ENCODE measurements at places on chromosomes 3 and 15.
A peak's percentile ranks its signal among the peaks of the same experiment; 100 is the strongest.

DNA sequence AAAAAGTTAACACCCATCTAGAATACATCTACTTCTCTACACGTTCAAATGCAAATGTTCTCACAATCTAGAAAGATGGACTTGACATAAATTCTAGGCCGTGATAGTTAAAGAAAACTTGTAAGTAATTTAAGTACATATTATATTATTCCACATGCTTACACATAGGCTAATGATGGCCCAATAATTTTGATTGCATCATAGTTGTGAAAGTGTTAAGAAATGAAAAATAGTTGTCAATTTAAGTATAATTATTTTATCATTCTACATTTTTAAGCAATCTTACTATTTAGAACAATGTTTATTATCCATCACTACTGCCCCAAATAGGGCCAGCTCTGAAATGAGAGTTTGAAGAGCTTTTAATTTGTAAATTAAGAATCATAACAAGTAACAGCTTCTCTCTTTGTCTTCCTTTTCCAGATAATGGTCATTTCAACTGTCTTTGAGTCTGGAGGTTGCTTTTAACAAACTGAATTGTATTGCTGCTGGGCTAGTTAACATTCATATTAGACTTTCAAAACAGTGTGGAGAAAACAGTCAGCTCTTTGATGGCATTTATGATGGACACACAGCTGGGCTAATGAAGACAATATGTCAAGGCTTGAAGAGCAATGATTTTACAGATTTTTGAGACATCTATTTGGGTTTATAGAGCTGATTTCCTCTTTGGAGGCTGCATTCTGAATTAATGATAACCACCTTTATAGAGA is 246.1 kb upstream of the KCNH8 start:
- DNase-seq: no peak

DNA sequence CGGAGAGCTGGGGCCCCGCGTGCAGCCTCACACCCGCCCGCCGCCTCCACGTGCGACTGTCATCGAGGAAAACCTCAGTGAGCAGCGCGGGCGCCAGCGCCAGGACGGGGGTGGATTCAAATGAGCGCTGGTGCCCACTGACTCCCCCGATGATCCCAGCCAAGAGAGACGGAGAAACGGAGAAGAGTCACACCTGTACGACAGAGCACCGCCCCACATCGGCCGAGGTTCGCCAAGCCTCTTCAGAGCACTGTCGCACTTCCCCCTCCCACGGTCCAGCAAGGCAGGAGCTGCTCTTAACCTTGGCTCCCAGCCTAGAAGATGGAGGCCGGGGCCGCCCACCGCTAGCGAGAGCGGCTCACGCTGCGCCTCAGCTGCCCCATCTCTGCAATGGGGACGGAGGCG is 130.9 kb upstream of the IQSEC1 start:
- no peak for DNase-seq

DNA sequence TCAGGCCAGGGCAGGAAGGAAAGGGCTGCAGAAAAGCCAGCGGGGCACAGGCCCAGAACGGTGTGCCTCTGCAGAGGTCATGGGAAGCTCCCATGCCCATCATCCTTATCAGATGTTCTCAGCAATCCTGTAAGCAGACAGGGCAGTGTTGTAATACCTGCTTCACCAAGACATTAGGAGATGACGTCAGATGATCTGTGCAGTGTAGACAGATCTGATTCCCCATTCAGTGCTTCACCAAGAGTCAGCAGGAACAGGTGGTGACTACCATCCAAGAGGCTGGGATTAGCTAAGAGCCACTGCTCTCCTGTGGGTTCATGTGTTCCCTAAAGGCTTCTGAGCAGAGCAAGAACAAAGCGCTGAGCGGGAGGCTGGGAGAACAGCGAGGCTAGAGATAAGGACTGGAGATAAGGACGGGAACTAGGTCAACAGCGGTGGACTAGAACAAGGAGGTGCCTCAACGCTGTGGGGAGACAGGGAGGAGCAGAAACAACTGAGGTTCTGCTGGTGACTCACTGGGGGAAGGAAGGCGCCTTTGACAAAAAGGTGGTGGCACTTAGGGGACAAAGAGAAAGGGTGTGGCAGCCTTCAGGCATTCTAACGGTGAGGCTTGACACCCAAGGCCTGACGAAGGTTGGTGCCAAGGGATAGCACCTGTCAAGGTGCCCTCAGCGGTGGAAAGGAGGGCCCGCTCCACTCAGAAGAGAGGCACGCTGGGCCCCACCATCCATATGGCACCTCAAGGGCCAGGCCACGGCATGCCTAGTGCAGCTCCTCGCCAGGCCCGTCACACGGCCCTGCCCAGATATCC is 28.4 kb downstream of the CCDC12 start:
- peak; percentile 78 for DNase-seq

DNA sequence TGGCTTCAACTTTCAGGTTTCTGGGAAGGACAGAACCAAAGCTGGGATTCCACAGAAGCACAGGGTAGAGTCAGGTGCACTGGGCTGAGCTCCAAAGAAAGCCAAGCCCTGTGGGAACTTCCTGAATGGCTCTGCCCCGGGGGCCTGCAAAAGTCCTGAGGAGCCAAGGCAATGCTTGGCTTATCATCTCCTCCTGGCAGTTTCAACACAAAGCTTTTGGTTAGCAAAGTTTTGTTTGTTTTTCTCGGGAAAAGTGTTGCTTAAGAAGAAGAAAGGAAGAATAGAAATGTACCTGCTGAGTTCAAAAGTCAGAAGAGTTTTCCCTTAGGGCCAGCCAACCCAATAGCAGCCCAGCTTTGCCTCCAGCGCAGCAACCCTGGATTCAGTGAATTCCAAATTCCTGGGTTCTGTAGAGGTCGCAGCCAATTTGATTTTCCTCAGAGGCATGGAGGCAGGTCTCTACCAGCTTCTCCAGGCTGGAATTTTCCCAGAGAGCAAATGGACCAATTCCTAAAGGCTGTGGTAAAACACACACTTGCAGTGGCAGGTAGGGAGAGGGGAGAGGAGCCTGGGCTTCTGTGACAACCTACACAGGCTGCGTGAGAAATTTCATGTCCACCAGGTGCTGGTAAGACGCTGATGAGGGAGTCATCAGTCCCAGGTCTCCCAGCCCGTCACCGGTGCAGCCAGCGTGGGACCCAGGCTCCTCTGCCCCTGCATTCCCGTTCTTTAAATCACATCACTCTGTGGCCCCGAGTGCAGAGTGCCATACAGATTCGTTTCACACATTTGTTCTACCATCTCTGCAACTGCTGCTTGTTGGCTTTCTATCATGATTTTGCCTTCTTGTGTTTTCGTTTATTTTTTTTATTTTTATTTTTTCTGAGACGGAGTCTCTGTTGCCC is 54.3 kb upstream of the SNRPA1 start:
- no peak for DNase-seq

GRCh38 chr15:64740311-64741170 is 34.8 kb downstream of the RBPMS2 start:
- DNase-seq: no peak

DNA sequence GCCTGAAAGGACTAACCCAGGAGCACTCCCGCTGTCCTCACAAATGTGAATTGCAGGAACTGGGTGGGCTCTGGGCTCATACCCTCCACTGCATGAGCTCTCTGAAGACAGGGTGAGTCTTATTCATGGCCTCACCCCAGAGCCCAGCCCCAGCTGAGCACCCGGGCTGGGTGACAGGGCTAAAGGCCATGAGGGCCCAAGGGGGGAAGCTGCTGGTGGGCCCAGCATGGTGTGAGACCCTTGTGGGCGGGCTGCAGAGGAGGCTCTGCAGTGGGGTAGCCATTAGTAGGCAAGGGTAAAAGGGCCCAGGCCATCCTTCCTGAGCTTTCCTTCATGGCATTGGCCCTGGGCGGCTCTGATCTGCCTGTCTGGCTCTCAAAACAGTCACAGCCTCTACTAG is 30.3 kb downstream of the SRPRB start:
- no peak for DNase-seq

- DNase-seq: peak; percentile 19
These were observed 18.4 kb upstream of the KLF13 start for GRCh38 chr15:31308185-31308639.

- no peak for DNase-seq
These were observed 692 bp downstream of the PSMD2 start for GRCh38 chr3:184299488-184300377.

DNA sequence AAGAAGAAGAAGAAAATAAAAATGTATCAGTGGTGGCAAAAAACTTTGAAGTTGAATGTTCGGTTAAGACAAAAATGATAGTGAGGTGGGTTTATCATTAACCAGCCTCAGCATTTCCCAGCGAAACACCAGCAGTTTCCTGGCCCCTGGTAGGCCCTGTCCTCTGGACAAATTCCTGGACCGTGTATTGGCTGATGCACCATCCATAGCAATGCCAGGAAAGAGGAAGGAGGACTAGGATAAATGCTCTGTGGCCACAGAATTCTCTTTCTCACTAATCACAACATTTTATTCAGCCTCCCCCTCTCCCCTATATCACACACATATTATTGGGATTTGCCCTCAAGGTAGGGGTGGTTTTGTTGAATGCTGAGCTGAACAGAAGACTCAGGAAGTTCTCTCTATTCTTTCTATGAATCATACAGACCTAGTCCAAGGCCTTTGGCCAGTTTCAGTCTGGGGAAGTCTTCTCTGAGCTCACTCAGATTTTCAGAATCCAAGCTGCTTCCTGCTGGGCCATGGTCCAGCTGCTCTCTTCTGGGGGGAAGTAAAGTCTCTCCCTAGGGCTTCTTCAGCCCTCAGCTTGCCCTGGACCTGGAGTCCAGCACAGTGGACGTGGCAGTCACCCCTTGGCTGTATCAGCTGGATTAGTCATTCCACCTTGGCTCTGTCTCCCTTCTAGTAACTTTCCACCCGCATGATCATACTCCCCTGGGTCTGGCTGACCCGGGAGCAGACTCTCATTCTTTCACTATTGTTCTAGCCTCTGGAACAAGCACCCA is 27.6 kb downstream of the SLC28A1 start:
- DNase-seq: no peak

DNA sequence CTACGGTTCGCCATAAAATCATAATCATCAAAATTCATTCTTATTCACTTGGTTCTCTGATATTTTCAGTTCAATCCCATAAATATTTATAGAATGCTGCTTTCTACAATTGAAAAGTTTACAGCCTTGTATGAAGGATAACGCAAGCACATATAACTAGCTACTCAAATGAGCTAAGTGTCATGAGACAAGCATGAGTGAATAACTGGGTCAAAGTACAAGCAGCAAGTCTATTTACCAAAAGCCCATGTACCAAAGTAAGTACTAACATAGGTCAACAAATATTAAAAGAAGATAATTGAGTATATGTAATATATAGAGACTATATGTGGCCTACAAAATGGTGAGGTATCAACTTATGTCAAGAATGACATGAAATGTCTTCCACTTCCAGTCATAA is 596.6 kb downstream of the GBE1 start:
- DNase-seq: no peak

GRCh38 chr3:114274929-114275328 is 18.9 kb upstream of the TIGIT start:
- peak; percentile 36 for DNase-seq

- DNase-seq: no peak
These were observed 205.9 kb upstream of the PPP2R3A start for GRCh38 chr3:135759651-135760050.

DNA sequence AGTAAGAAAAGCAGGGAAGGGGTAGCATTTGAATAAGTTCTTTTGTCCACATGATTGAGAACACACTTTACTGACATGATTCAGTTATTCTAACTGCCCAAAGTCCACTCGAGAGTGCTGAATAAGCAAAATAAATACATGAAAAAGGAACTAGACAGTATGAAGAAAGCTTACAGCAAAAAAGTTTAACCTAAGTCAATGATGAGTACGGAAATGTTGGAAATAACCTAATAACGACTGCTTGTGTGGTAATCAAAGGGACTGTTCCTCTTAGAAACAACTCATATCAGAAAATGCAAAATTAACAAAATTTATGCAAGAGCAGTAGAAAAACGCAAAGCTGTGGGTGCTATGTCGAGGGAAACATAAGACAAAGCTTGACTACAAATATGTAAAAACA is 36.6 kb downstream of the DMXL2 start:
- no peak for DNase-seq

DNA sequence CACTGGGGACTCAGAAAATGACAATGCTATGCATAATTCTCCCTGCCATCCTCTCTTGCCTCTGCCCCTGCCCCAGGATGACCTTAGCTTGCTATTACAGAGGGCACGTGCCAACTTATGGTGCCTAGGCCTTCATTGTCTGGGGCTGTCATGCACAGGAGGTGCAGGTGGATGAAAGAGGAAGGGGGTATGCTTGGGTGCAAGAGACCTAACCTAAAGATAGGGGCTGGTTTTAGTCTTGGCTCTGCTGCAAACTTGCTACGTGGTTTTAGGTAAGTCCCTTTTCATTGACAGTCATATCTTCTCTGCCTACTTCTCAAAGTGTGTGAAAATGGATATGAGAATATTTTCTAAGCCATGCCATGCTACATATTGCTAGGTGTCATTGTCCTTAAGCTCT is 161.3 kb downstream of the EPHB1 start:
- no peak for DNase-seq

DNA sequence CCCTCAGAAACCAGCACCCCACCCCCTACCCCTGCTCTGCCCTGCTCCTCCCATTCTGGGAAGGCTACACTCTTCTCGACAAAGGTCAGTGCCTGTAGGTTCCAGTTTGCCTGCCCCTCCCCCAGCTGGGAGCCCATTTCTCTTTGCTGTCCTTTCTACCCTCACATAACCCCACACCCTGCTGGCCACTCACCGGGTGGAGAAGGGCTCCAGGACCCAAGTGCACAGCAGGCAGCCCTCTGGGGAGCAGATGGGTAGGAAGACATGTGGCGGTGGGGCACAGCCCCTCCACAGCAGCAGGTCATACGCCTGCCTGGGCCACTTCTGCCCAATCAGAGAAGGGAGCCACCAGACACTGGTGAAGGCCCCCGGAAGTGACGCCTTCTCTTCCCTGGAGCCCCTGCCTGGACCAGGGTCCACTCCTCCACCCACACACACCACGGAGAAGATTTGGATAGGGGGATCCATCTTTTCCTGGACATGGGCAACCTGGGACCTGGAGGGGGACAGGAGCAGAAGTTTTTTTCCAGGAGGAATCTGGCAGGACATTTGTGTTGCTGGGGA is at the start of gene THPO:
THPO (minus strand) TSS at position 326 of the 564 bp plus-strand sequence. CDS start 1,948 bp downstream, outside the sequence.
- DNase-seq: no peak

DNA sequence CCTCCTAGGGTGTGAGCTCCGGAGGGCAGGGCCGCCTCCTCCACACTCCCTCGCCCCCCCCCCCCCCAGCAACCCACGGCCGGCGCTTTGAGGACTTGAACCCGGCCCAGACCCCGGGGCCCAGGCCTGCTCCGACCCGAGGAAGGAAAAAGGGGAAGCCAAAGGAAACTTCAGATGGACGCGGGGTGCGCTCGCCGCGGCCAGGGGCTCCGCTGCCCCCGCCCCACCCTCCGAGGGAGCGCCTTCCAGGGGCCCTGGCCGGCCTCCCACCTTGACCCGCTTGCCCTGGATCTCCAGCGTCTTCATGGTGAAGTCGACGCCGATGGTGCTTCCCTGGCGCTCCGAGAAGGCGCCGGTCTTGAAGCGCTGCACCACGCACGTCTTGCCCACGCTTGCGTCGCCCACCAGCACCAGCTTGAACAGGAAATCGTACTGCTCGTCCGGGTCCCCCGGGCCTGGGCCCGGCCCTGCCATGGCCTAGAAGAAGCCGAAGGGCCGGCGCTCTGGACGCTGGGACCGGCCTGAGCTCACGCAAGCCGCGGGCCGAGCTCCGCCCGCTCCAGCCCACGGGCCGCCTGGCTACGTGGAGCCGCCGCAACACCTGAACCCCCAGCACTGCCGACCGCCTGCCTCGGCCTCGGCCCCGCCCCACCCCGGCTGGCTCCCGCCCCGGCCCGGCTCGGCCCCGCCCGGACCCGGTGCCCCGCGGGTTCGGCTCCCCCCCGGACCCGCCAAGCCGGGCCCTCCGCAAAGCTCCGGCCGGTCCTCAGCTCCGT is 400 bp downstream of the RAB43 start:
- DNase-seq: peak; percentile 56
